ENCODE measurements at places on chromosomes 5 and 9.

GRCh38 chr5:55538661-55539060, 3.9 kb upstream of the PLPP1 start:
- no peak for DNase-seq

DNA sequence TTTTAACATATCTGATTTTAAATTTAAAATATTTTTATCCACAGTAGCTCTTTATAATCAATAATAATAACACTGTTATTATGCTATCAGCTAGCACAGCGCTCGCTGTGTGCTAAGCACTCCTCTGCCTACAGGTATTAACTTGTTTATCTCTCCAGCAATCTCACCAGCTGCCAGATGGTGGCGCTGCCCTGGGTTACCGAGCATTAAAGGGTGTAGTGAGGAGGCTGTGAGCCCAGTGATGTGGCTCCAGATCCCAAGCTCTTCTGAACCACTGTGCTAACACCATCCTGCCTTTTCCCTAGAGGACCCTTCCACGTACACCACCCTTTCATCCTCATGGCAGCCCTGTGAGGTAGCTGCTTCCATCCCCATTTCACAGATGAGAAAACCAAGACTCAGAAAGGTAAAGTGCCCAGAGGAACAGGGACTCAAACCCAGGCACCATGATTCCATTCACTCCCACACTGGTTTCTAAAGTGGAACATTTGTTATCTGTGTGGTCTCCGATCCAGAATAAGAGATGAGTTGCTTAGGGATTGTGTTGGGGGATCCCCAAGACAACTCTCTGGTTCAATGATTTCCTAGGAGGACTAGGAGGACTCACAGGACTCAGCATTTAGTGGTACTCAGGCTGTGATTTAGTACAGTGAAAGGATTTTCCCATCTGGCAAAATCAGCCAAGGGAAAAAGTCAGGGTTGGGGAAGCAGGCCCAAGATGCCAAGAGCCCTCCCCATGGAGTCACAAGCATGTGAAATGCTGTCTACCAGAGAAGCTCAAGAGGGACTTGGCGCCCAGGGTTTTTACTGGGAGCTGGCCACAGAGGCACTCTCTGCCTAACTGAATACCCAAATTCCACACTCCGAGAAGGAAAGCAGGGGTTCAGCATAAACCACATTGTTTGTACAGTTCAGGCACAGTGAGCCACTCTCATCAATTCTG, 7.0 kb downstream of the IGFBPL1 start:
- DNase-seq = no peak

DNA sequence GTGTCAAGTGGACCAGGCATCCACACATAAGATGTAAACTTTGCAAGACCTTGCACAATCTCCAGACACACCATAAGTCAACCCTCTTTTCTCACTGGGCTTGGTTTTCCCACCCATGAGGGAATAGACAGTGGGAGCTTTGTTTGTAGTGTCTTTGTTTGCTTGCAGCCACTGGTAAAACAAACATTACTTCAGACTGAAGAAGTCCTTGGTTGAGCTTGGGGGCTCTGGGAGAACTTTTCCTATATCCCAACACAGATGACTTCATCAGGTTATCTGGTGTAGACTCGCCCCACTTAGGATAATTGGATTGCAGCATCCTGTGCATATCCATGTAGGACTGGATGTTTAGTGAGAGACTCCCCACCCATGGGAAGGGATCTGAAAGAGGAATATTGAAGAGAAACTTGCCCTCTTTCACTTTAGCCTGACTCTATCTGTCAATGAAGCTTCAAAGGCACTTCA, 11.5 kb upstream of the ADGRV1 start:
- DNase-seq = no peak

GRCh38 chr5:132666310-132667123, 7.3 kb upstream of the IL4 start:
- no peak for DNase-seq

- no peak for DNase-seq
Measured at GRCh38 chr9:6896562-6896961, 138.8 kb downstream of the KDM4C start.

- no peak for DNase-seq
Measured at GRCh38 chr5:56183506-56183905, 49.6 kb downstream of the ANKRD55 start.

DNA sequence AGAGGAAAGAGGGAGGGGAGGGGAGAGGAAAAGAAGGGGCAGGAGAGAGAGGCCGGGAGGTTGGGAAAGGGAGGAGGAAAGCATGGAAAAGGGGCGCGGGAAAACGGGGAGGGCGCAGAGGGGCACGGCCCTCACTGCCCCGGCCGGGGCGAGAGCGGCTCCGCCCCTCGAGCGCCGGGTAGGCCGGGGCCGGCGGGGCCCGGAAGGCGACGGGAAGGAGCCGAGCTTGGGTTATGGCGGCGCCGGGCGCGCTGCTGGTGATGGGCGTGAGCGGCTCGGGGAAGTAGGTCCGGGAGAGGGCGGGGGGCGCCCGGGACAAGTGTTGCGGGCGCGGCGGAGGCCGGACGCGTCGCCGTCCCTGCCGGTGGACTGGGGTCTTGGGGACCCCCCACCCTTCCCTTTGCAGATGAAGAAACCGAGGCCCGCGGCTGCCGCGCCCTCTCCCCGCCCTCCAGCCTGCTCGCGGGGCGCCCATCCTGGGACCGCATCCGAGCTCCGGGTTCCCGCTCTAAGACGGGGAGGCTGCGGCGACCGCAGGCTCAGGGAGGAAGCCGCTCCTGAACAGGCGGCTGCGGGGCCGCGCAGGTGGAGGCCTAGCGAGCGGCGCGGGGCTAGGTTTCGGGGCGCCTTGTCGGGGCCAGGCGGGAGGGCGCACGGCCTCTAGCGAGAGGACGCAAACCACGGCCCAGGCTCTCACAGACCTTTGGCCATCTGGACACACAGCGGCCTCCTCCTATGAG, at the start of gene IDNK:
IDNK (plus strand) TSS at position 205 of the 740 bp plus-strand sequence; CDS start at position 234, 29 bp downstream.
- DNase-seq = peak; percentile 53

DNA sequence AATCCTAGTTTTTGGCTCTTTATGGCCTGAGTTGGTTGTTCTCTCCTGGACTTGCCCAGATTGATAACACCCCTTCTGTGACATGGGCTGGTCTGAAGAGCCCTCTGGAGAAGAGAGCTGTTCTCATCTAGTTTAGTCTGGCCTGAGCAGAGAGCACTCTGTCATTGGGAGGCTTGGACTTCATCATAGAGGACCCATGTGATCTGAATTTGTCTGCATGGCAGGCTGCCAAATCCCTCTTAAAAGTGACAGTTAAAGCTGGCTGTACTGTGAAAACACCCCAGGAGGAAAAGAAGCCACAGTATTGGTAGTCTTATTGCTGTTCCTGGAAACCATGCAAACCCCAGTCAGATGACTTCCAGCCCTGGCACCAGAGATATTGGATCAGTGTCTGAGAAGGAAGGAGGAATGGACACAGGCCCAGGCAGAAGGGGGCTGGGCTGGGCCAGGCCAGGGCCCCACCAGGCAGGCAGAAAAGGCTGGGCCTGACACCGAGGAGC, 3.7 kb upstream of the WDR31 start:
- DNase-seq = no peak

- DNase-seq = no peak
Measured at GRCh38 chr5:33612386-33612785, 171.6 kb downstream of the TARS1 start.

DNA sequence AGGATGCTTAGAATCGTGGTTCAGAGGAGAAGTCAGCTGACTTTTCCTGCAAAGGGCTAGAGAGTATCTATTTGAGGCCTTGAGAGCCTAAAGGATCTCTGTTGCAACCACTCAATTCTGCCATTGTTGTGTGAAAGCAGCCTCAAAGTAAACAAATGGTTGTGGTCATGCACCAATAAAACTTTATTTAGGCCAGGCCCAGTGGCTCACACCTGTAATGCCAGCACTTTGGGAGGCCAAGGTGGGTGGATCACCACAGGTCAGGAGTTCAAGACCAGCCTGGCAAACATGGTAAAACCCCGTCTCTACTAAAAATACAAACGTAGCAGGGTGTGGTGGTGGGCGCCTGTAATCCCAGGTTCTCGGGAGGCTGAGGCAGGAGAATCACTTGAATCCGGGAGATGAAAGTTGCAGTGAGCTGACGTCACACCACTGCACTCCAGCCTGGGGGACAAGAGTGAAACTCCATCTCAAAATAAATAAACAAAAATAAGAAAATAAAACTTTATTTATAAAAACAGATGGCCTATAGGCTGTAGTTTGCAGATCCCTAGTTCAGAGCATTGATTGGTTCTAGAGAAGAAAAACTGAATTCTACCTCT, 135.9 kb upstream of the KLF4 start:
- no peak for DNase-seq

DNA sequence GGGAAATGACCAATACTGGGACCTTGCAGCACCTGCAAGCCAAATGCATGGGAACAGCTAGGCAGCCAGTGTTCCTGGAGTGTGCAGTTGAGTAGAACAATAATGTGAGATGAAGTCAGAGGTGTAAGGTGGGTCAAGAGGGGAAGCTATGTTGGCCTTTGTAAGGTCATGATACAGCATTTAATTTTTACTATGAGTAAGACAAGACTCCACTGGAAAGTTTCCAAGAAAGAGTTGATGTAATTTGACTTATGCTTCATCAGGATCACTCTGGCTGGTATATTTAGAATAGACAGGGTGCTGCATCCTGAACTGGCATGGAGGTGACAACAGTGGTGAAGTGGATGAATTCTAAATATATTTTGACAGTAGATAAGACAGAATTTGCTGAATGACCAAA, 744.8 kb downstream of the KCTD16 start:
- DNase-seq = no peak

GRCh38 chr5:132841305-132841704, 10.9 kb upstream of the SHROOM1 start:
- no peak for DNase-seq

DNA sequence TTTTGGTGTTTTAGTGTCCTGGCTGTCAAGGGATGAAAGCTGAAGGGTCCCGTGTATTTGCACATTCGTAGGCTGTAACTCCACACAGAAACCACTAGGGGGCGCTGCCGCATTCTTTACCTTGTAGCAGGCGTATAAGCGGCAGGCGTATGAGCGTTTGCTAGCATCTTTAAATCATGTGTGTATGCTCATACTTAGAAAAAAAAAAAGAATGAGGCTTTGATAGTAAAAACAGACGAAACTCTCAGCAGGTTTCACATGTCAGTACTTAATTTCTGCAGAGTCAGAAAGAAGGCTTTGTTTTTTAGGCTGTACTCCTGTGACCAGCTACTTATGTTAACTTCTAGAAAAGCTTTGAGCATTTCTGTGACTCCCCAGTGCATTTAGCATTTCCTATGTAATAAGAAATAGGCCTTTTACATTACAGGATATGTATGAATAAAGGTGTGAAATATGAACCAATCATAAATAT, 218.8 kb upstream of the ADAMTSL1 start:
- DNase-seq = peak; percentile 27

DNA sequence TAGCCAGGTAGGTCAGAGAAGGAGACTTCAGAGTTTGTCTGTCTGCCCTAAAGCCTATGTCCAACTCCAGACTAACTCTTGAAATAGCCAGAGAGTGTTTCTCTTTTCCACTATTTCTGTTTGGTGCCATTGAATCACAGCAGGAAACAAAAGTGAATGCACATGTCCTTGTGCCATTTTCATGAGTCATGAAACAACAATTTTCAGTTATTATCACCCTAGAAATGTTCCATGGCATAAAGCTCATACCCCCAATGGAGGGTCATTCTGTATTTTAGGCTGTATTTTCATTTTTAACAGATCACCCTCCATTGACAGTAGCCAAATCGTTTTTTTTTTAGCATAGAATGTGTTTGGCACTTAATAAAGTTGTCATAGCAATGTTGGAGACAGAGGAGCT, 124.7 kb downstream of the PAPPA start:
- no peak for DNase-seq

GRCh38 chr5:138905541-138905940, 30.4 kb upstream of the LRRTM2 start:
- DNase-seq = no peak

DNA sequence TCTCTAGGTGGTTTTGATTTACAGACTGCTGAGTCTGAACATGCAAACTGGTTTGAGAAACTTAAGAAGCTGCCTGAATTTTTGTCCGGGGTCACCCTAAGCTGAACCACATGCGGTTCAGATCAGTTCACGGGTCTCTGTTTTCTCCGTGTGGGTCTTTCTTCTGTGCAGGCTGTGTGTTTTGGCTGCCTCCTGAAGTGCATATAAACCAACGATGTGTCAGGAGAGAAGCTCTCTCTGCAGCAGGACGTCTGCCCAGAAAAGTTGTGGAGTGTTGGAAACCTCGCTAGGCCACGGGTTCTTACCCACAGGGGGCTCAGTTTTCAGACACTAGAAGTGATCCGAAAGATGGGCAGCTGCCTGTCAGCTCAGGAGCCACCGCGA, 364.2 kb downstream of the IRX2 start:
- no peak for DNase-seq

DNA sequence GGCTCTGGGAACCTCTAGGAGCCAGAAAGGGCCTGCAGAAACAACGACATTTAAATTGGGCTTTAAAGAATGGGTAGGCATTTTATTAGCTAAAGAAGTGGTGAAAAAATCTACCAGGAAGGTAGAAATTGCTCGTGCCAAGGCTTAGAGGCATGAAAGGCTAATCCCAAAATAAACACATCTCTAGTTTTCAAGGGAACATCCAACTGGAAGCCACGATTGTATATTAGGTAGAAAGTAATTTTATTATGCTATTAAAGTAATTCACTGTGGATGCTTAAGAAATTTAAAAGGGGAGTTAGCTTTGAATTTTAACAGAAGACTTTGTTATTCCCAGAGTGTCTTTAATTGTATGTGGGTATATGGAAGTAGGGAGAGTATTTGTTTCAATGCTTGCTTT, 17.5 kb upstream of the CNTLN start:
- no peak for DNase-seq

DNA sequence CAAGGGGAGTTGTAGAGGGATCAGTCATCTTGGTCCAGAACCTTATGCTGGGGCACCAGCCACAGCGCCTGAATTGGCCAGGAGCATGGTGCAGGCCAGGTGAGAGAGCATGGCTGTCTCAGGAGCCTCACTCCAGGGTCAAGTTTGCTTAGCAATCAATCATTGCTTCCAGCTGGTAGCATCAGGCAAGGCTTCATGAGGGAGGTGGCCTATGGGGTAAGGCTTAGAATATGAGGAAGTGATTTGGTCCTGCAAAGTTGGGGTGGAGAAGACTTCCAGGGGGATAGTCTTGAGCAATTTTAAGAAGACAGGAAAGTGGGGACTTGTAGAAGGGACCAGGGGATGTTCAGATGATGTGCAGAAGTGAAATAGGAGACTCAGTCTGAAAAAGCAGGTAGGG, 53.9 kb upstream of the PITX1 start:
- no peak for DNase-seq

GRCh38 chr9:112487799-112488340, 1.2 kb downstream of the KIAA1958 start:
- no peak for DNase-seq

- DNase-seq = no peak
Measured at GRCh38 chr9:3868012-3868411, 342.2 kb upstream of the RFX3 start.

- DNase-seq = no peak
Measured at GRCh38 chr5:57675236-57675635, 192.6 kb upstream of the ACTBL2 start.

- DNase-seq = peak; percentile 20
Measured at GRCh38 chr5:95817430-95817829, 5.1 kb downstream of the GLRX start.

- DNase-seq = peak; percentile 47
Measured at GRCh38 chr5:149264439-149265067, 7.1 kb upstream of the AFAP1L1 start.

GRCh38 chr5:17312358-17312757, 94.9 kb downstream of the BASP1 start:
- no peak for DNase-seq

GRCh38 chr5:157269761-157270272, 3.9 kb downstream of the CYFIP2 start:
- DNase-seq = no peak

GRCh38 chr5:54676481-54677340, 159.2 kb downstream of the SNX18 start:
- DNase-seq = no peak

- no peak for DNase-seq
Measured at GRCh38 chr5:1480217-1480616, 35.0 kb upstream of the SLC6A3 start.

Measured in activated effector memory CD4-positive, alpha-beta T cell treated with Interleukin-2 at 50 U/mL for 16 hours (primary cell).